Naive thymus-derived CD8-positive, alpha-beta T cell (primary cell): ENCODE measurements at places on chromosomes 5 and 9.

GRCh38 chr9:102439583-102439982, 555.5 kb upstream of the CYLC2 start:
- H3K27ac ChIP-seq, result no peak overlapping the region
- H3K4me3 ChIP-seq, result no peak overlapping the region
- no peaks in the 10 kb centered on the region for H3K4me1 ChIP-seq
- no peaks in the 10 kb centered on the region for H3K36me3 ChIP-seq
- no peak for DNase-seq

- peaks cover 11% of the 10 kb centered on the region for H3K27me3 ChIP-seq
- no peak overlapping the region for H3K27ac ChIP-seq
- no peak for DNase-seq
- no peaks in the 10 kb centered on the region for H3K4me1 ChIP-seq
- no peak overlapping the region for H3K4me3 ChIP-seq
- H3K36me3 ChIP-seq, result no peaks in the 10 kb centered on the region
Measured at GRCh38 chr9:119961774-119962424, 592.7 kb upstream of the BRINP1 start.

GRCh38 chr9:109861499-109861898, 81.5 kb downstream of the PALM2AKAP2 start:
- no peak for DNase-seq
- no peak overlapping the region for H3K27ac ChIP-seq
- H3K4me1 ChIP-seq, result no peaks in the 10 kb centered on the region
- H3K36me3 ChIP-seq, result no peaks in the 10 kb centered on the region

- DNase-seq, result peak; percentile 11
- H3K27me3 ChIP-seq, result peaks cover 20% of the 10 kb centered on the region
- no peak overlapping the region for H3K27ac ChIP-seq
- peaks cover 22% of the 10 kb centered on the region for H3K36me3 ChIP-seq
Measured at GRCh38 chr9:38263532-38263931, 129.0 kb upstream of the ALDH1B1 start.

DNA sequence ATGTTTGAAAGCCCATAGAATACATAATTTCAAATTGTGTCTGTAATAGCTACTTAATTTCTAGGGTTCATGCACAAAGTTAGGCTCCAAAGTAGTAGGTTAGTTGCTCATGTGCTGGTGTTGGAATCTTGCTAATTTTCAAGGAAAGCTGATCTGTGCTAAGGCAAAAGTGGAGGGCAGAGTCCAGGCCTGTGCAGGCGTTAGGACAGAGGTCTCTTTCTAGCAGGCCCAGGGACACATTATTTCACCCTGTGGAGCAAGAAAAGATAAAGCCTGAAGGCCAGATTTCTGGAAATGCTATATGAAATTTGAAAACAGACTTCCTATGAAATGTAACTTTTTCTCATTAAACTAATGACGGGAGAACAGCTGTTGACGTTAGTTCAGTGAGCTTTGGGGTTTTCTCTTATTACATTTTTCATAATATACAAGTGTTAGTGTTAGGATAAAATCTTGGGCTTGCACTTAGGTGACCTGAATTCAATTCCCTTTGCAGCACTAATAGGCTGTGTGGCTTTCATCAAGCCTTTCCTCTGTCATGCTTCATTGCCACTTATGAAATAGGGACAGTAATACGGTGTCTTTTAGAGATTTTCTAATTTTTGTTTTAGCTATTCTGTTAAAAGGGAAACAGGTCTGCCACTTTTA, 196.7 kb upstream of the HAPLN1 start:
- no peaks in the 10 kb centered on the region for H3K4me1 ChIP-seq
- DNase-seq, result no peak

DNA sequence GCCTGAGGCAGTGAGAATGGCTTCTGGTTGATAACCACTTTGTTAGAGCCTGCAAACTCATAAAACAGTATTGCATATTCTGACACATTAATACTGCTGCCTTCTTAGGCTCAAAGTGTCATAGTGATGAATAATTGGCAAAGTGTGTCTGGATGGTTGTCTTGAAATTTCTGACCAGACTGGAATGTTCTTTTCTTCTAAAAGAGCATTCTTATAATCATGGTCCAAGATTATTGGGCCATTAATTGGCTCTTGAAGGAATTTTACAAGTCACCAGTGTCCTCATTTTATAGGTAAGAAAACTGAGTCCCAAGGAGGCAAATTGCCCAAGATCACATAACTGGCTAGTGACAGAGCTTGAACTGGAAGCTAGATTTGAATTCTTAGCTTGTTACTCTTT, 111.7 kb downstream of the PCSK1 start:
- no peak for DNase-seq
- peaks cover 7% of the 10 kb centered on the region for H3K27me3 ChIP-seq

- no peak overlapping the region for H3K4me3 ChIP-seq
- DNase-seq, result no peak
- peaks cover 50% of the 10 kb centered on the region for H3K27me3 ChIP-seq
- H3K36me3 ChIP-seq, result no peaks in the 10 kb centered on the region
- H3K4me1 ChIP-seq, result no peaks in the 10 kb centered on the region
- H3K27ac ChIP-seq, result no peak overlapping the region
Measured at GRCh38 chr9:115596746-115597080, 478.8 kb upstream of the TNC start.
